ENCODE measurements at places on chromosomes 7 and 10. TPM values are rescaled to one million over a fixed set of nuclear protein-coding genes. Genes with fewer than 3 reads are reported as not detected.

NANOS1 gene
- polyA plus RNA-seq, result 1.7 TPM

GRCh38 chr10:87750001-87750671 is 67.9 kb downstream of the ATAD1 start:
- no peak for DNase-seq

AKR1C8 gene
- 0.10 TPM for polyA plus RNA-seq

GRCh38 chr7:121544726-121545125 is 148.6 kb upstream of the FAM3C start:
- peak; percentile 62 for DNase-seq

SOSTDC1 gene
- not detected for polyA plus RNA-seq

GRCh38 chr7:115008465-115009114 is 86.7 kb downstream of the MDFIC start:
- DNase-seq, result no peak

DNA sequence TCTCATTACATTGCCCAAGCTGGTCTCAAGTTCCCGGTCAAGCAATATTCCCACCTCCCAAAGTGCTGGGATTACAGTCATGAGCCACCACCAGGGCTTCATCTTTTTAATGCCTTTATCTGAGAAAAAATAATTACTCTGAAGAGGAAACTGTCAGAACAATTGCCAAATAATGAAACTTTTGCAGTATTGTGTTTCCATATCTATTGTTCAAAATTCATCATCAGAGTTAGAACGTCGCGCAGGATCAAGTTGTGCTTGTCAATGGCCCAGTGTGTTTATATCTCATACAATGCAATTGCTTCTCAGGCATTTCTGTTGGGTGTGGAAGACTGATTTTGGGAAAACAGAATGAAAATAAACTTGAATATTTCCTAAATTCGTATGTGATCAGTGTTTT is 143.1 kb downstream of the ARID5B start:
- DNase-seq, result no peak
